CD8-positive, alpha-beta T cell (primary cell): ENCODE measurements at places on chromosomes 1 and 21. TPM values are rescaled to one million over a fixed set of nuclear protein-coding genes. Genes with fewer than 3 reads are reported as not detected.

CD244 gene
- total RNA-seq, result 2.1 TPM

PTPRC gene
- total RNA-seq, result 603 TPM

FCRL1 gene
- 3.4 TPM for total RNA-seq

PRRX1 gene
- total RNA-seq, result not detected

EPB41 gene
- 109 TPM for total RNA-seq

ZNF648 gene
- total RNA-seq, result not detected

DNA sequence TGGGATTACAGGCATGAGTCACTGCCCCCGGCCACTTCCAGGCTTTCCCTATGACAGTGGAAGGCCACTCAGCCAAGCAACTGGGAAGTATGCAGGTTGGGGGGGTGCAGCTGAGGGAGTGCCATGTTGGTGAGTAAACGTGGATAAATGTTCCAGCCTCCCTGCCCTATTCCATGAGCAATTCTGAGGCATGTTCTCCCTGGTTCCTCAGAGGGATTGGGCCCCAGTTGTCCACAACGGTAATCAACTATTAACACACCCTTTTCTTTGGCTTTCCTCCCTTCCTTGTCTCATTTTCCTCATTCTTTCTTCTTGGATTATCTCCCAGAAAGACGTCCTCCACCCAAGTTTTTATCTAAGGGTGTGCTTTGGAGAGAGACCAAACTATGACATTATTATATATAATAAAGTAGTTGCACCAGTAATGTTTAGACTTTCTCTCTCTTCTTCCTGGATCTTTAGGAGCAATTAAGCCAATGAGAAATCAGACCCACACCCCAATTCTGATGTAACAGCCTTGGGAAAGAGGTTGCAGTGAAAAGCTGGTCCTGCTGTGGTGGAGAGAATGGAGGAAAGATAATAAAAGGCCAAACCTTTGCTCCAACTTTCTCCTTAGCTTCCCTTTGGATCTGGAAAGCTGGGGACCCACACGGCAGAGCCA, 6.8 kb upstream of the SLAMF9 start:
- no peak for DNase-seq

DNA sequence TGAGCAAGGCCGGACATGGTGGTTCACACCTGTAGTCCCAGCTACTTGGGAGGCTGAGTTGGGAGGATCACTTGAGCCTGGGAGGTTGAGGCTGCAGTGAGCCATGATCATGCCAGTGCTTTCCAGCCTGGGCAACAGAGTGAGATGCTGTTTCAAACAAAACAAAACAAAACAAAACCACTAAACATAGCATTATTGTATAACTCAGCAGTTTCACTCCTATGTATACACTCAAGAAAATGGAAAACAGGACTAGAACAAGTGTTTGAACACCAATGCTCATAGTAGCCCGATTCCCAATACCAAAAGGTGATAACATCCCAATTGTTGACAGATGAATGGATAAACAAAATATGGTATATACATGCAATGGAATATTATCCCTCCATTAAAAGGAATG, 1.3 kb upstream of the SPATA21 start:
- DNase-seq, result no peak

DNA sequence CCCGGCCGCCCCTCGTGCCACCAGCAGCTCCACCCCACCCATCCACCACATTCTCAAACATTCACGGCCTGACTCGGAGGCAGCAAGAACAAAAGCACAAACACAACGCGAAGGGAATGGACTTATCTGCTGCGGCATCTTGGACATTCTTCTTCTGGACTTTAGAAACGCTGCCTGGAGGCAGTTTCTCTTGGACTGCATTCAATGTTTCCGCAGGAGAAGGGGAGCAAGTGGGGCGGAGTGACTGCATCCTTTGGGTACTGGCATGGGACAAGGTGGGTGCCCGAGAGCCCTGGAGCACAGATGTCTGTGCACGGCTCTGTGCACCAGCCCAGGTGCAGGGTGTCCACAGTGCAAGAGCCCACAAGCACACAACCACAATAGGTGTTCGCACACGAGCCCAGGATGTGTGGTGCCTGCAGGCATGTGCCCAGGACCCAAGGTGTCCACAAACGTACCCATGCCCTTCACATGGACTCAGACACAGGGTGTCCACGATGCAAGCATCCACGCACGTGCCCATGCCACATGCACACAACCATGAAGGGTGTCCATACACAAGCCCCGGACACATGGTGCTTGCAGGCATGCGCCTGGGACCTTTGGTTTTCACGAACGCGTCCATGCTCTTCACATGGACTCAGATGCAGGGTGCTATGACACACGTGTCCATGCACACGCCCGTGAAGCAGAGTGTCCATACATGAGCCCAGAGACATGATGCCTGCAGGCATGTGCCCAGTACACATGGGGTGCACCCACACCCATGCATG, 53.6 kb downstream of the WNT9A start:
- DNase-seq, result peak; percentile 6

DNA sequence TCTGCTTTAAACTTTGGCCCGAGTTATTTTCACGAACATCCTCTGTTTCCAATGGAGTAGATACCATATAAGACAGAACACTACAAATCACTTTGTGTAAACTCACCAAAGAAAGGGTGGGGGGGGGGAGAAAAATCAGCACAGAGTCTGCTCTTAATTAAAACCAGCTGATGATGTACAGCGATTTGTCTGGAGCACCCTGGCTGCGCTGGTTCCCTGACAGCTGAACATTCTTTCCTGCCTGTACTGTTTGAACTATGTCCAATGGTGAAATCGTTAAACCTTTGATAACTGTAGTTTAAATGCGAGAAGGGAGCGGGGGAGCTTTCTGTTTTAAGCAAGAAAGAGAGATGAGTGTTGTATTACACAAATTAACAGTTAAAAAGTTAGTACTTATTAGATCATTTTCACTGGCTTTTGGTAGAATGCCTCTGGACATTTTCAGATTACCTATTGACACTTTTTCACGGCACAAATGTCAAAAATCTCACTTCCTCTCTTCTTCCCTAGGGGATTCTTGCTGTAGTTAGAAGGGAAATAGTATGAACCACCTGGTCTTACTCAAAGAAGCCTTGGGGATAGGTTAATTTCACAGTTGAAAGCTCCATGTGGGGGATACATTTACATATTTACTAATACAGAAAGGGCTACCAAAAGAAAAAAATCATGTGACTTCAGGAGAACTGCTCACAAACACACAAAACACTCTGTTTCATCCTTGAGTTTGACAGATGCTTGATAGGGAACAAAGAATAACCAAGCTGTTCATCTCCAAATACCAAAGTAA, 140.2 kb upstream of the RUNX1 start:
- no peak for DNase-seq

- DNase-seq, result no peak
Observed at GRCh38 chr21:37700641-37701202, 215.5 kb downstream of the KCNJ6 start.

DNA sequence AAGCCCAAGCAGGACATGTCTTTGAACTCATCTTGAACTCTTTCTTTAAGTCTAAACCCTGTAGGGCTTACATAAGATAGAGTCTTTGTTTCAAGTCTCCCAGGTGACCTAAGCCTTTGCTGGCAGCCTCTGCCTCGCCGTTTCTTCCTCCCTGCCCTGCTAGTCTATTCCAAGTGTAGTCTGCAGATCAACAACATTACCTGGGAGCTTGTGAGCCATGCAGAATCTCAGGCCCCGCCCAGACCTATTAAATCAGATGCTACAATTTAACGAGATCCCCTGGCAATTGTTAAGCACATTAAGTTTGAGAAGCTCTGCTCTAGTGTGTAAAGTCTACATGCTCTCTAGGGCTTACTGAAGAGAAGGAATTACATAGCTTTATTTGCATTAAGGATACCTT, 271.6 kb downstream of the PBX1 start:
- no peak for DNase-seq

DNA sequence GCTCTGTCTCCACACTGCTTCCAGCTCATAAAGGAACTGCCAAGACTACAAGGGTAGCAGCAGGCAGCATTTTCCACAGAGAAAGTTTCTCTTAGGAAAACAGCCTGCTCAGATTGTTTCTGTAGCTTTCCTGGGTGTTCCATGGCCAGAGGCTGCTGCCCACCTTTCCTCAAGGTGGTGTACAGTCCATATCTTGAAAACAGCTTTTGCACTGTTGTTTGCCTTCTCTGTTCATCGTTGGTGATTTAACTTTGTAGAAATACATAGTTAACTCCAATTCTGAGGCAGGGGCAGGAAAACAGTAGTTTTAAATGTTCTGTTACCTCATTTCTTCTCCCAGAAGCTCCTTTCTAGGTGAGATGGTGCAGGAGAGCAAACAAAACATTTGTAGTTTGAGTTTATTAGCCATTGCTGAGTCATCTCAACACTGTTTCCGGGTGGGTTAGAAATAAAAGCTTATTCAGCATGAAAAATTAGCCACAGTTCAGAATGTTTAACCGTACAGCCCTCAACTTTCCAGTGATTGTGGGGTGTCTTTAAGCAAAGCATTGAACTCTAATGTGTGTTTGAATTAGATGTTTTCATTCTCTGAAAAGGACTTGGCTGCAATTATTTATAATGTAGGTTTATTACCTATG, 41.7 kb downstream of the DIP2A start:
- DNase-seq, result no peak

DNA sequence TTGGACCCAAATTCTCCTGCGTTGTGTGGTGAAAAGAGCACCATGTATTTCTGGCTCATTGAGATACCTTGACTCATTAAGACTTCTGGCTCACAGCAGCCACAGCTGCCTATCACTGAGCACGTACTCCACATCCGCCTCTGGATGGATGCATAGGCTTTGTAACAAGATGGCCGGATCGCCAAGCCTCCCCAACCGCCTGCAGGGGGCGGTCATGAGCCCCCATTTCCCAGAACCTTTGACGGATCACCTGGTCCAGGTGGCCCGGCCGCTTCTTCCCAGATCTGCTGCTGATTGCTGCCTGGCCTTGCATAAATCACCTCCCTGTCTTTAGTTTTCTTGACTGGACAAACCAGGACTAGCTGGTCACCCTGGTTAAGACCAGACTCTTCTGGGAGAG, 156.5 kb upstream of the KLHDC7A start:
- DNase-seq, result no peak

- no peak for DNase-seq
Observed at GRCh38 chr1:42952303-42953001, 6.2 kb downstream of the SLC2A1 start.

GRCh38 chr1:209860293-209860881, 32.6 kb downstream of the UTP25 start:
- DNase-seq, result peak; percentile 83

DNA sequence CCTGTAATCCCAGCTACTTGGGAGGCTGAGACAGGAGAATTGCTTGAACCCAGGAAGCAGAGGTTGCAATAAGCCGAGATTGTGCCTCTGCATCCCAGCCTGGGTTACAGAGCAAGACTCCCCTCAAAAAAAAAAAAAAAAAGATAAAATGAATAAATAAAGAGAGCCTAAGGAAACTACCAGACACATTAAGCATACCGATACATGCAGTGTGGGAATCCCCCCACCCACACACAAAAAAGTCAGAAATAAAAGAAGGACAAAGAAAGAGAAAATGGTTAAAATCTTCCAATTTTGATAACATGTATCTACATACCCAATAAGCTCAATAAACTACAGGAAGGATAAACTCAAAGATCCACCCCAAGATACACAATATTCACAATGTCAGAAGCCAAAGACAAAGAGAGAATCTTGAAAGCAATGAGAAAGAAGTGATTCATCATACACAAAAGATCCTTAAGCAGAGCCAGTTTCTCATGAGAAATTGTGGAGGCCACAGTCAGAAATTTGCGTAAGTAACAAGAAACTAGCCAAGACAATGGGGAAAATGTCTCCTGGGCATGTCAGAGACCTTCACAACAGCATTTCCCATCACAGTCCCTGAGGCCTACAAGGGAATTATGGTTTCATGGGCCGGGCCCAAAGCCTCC, 1197.0 kb downstream of the AMY1C start:
- DNase-seq, result no peak

GRCh38 chr1:235013512-235013911, 115.1 kb downstream of the TOMM20 start:
- no peak for DNase-seq

GRCh38 chr21:15703932-15704331, 25.9 kb upstream of the USP25 start:
- no peak for DNase-seq

- no peak for DNase-seq
Observed at GRCh38 chr21:24829397-24829796, 777.9 kb downstream of the MRPL39 start.

- no peak for DNase-seq
Observed at GRCh38 chr1:46399307-46399706, 5.2 kb downstream of the FAAH start.

DNA sequence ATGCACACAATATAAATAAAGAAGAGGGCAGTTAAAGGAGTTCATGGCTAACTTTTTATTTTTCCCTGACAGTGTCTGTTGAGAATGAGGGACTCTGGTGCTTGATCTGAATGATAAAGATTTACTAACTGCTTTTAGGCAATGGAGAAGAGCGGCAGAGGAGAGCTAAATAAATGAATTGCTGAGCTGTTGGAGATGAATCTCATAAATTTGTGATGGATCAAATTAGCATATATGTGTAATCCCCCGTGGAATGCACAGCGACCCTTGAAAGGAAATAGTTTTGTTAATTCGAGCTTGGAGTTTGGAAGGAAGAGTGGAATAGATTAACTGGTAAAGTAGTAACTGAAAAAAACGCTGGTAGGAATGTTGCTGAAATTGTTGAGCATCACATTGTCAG, 40.2 kb downstream of the HMCN1 start:
- no peak for DNase-seq

DNA sequence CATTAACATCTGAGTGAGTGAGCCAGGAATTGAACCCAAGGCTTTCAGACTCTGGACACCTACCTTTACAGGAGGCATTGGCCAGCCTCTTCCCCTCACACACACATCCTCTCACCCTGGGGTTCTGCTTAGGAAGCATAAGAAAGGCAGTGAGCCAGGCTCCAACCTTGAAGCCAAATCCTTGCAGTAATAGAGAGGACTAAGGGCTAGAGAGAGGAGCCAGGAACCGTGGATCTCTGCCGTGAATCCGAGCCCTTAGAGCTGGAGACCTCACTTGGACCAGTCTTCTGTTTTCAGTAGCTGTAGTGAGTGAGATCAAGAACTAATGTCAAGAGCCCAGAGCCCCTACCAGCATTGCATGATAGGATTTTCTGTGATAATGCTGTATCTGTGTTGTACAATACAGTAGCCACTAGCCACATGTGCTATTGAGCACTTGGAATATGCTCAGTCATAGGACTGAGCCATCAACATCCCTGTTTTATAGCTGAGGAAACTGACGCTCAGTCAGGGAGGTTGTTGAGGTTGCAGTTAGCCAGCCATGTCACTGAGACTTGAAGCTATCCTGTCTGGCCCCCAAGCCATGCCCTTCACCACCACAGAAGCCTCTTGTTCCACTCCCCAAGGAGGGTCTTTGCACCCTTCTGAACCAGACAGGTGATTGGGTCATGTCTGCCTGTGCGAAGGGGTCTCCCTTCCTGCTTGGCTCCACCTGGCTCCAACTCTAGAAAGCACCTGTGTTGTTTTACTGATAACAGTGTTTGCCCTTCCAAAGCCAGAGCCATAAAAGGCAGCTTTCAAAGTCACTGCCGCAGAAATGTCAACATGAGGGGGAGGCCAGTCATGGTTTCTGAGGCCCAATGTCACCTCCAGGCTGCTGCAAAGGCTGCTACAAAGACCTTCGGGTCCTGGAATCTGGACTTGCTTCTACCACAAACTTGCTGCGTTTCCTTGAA, 101.1 kb upstream of the JUN start:
- DNase-seq, result no peak
